PC-9 (cell line): ENCODE measurements at places on chromosomes 12 and 14. TPM values are rescaled to one million over a fixed set of nuclear protein-coding genes. Genes with fewer than 3 reads are reported as not detected.
A peak's percentile ranks its signal among the peaks of the same experiment; 100 is the strongest.

GRCh38 chr12:107549651-107550480 lies 135.7 kb upstream of the PWP1 start:
- no peaks in the 10 kb centered on the region for H3K27me3 ChIP-seq
- H3K36me3 ChIP-seq = no peaks in the 10 kb centered on the region
- no peak for DNase-seq
- no peak overlapping the region for H3K4me3 ChIP-seq
- no peaks in the 10 kb centered on the region for H3K4me1 ChIP-seq
- no peak overlapping the region for H3K27ac ChIP-seq

PSEN1 gene
- total RNA-seq = 33.5 and 44.0 TPM in 2 replicates

DNA sequence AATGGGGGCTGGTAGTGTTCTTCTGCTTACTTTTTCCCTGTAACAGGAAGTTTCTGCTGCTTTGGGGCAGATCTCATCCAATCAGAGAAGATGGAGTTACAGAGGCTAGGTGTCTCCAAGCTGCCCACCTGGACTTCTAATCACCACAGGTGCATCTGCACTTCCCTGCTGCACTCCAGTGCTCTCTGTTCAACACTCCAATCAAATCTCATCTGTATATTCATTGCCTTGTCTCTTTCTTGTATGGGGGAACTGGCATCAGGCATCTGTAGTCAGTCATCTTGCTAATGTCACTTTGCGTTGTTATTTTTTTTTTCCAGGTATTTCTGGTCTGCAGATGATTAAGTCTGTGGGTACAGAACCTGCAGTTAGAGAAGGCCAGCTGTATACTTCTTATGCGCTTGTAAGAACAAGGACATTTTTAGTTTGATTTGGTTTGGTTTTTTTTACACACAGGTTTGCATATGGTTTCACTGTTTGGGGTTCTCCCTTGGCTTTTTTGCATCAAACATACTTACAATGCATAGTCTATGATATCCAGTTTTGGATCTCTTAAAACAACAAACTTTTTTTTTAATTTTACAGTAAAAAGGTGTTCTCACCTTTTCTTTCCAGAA lies 116.0 kb downstream of the METTL25 start:
- no peak overlapping the region for H3K4me3 ChIP-seq
- no peak for DNase-seq
- no peaks in the 10 kb centered on the region for H3K36me3 ChIP-seq
- no peaks in the 10 kb centered on the region for H3K4me1 ChIP-seq

DNA sequence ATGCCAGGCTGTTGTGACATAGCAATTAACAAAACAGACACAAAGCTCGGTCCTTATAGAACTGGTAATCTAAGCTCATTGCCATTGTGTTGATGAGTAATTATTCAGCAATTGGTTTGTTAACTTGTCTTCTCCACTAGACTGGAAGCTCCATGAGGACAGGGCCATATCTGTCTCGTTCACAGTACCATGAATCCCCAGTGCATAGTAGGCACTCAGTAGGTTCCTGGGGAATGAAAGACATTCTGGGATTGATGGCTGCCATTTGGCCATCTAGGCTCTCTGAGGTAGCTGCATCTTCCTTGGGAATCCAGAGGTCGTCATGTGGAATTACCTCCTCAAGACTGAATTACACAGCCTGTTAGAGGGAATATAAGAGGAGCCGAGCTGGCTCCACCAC lies 177.3 kb downstream of the CHST11 start:
- H3K27ac ChIP-seq = no peak overlapping the region
- DNase-seq = no peak
- H3K36me3 ChIP-seq = peaks cover 10% of the 10 kb centered on the region; the same call in 1 of the 2 replicates

- H3K27ac ChIP-seq = no peak overlapping the region
- H3K36me3 ChIP-seq = 0 out of 2 replicates have a peak, but pooled peaks cover 13% of the 10 kb centered on the region
- no peaks in the 10 kb centered on the region for H3K27me3 ChIP-seq
These were observed 23.6 kb downstream of the ZNF664 start for GRCh38 chr12:123996581-123996980.

- peak overlapping the region; percentile 87 for H3K27ac ChIP-seq
- no peaks in the 10 kb centered on the region for H3K36me3 ChIP-seq
- H3K4me1 ChIP-seq = peaks cover 37% of the 10 kb centered on the region
- H3K27me3 ChIP-seq = no peaks in the 10 kb centered on the region
- DNase-seq = no peak
These were observed 116.1 kb downstream of the DUSP6 start for GRCh38 chr12:89236237-89236636.

- H3K4me3 ChIP-seq = no peak overlapping the region
- no peaks in the 10 kb centered on the region for H3K36me3 ChIP-seq
- H3K4me1 ChIP-seq = peaks cover 26% of the 10 kb centered on the region
- no peak for DNase-seq
- no peak overlapping the region for H3K27ac ChIP-seq
- H3K27me3 ChIP-seq = no peaks in the 10 kb centered on the region
These were observed 95.1 kb downstream of the NT5DC3 start for GRCh38 chr12:103745962-103746361.

ERC1 gene
- 47.2 and 52.0 TPM in 2 replicates for total RNA-seq

DNA sequence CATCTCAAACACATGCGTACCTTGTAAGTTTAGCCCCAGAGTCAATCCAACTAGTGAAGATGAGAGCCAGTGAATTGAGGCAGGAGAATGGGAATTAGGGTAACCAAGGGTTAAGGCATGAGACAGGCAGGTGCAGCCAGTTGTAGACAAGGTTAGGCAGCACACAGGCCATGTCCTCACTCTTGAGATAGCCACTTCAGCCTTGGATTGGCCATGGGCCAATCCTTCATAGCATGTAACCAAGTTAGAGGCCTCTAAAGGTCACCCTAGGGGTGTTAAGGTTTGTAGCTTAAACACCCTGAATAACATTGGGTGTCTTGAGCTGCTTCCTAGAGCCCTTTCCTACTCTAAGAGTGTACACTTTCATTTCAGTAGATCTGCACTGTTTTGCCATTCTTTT lies 208.2 kb upstream of the RBM19 start:
- no peaks in the 10 kb centered on the region for H3K4me1 ChIP-seq
- H3K36me3 ChIP-seq = no peaks in the 10 kb centered on the region
- DNase-seq = no peak

EXOC3L4 gene
- 0.38 and 1.7 TPM in 2 replicates for total RNA-seq

DNA sequence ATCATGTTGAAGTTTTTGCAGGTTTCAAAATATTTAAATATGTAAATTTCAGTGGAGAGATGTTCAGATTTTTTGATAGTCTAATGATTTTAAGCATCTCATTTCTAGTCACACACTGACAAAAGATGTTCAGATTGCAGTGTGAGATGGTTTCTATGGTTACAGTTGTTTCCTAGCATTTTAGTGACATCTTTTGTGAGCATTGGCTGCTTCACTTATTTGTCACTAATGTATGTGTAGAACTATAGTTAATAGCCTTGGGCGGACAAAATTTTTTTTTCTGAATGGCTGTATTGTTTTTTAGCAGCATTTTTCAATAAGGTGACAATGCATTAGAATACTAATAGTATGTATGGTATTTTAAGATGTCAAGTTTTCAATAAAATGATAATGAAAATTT lies 315.6 kb upstream of the PRKD1 start:
- no peaks in the 10 kb centered on the region for H3K36me3 ChIP-seq
- no peak for DNase-seq
- H3K4me3 ChIP-seq = no peak overlapping the region
- no peaks in the 10 kb centered on the region for H3K4me1 ChIP-seq

GRCh38 chr12:62194616-62195015 lies 65.6 kb upstream of the USP15 start:
- no peaks in the 10 kb centered on the region for H3K36me3 ChIP-seq
- H3K27ac ChIP-seq = peak overlapping the region; percentile 35; the same call in 1 of the 2 replicates
- DNase-seq = peak; percentile 85
- peaks cover 20% of the 10 kb centered on the region for H3K4me1 ChIP-seq

ADGRD1 gene
- total RNA-seq = not detected in 2 replicates

SENP1 gene
- 20.9 and 23.0 TPM in 2 replicates for total RNA-seq

DNA sequence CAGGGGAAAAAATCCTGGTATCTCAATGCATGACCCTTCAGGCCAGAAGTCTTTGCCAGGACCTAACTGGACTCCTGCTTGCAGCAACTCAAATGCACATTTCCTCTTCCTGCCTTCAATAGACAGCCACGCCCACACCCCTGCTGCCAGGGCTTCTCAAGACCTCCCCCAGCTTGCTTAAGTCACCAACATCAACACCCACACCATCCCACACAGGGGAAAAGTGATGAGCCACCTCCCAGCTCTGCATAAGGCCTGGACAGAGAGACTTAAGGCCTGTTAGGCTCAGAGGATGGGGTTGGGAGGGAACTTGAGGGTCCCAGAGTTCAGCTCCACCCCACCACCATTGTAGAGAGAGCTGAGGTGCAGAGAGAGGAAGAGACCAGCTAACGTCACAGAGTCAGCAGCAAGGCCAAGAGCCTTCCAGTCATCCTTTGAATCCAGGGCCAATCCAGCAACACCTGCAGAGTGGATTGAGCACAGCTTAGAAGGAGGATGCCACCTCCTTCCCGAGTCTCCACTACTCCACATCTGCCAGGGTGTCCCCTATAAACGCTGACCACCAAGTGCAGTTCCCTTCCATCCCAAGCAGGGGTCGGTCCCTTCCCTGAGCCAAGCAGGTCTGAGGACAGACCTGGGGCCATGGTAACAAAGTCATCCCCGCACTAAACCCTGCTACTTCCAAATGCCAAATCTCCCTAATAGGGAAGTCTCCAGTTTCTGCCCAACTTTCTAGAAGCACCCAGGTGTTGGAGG lies 50.0 kb downstream of the KDM2B start:
- no peaks in the 10 kb centered on the region for H3K27me3 ChIP-seq
- no peaks in the 10 kb centered on the region for H3K4me1 ChIP-seq
- H3K36me3 ChIP-seq = no peaks in the 10 kb centered on the region
- no peak overlapping the region for H3K4me3 ChIP-seq
- no peak for DNase-seq

- no peaks in the 10 kb centered on the region for H3K36me3 ChIP-seq
- DNase-seq = no peak
- H3K4me3 ChIP-seq = peak within 1 kb of the TSS; percentile 57; the same call in 1 of the 2 replicates
- H3K27ac ChIP-seq = no peak within 1 kb of the TSS
These were observed at the start of gene MMP14 for GRCh38 chr14:22836301-22837113. Gene MMP14, plus strand, starts transcription at chr14:22836585. Its CDS starts 233 bp downstream, at chr14:22836818.

NFATC4 gene
- 48.3 and 76.3 TPM in 2 replicates for total RNA-seq
